Panc1 (cell line): ENCODE measurements at places on chromosomes 1 and 21.

DNA sequence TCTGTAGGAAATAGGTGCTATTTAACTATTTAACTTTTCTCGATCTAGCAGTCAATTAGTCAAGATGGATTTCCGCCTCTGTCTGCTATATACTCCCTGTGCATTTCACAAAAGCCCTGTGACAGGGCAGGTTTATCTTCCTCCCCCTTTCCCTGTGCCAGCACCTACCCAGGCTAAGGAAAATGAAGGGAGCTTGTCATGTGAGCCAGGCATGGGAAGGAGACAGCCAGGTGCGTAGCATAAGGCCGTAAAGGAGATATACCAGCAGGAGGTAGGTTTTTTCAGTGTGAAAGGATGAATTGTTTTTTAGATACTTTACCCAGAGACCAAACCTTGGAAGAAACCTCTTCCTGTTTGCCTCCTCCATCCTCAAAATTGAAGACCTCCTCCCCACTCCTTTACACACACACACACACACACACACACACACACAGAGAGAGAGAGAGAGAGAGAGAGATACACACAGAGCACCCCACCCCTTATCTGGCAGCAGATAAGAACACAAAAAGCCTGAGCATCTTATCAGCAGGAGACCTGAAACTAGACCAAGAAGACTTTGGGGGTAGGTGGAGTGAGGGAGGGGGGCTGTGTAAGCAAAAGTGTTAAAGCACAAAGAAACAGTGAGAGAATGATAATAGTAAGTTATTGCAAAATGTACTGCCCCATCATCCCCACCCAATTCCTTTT is 12.0 kb upstream of the TARBP1 start:
- DNase-seq, result no peak
- H3K4me1 ChIP-seq, result peaks cover 24% of the 10 kb centered on the region
- H3K27ac ChIP-seq, result peak overlapping the region; percentile 67
- H3K4me3 ChIP-seq, result no peak overlapping the region

DNA sequence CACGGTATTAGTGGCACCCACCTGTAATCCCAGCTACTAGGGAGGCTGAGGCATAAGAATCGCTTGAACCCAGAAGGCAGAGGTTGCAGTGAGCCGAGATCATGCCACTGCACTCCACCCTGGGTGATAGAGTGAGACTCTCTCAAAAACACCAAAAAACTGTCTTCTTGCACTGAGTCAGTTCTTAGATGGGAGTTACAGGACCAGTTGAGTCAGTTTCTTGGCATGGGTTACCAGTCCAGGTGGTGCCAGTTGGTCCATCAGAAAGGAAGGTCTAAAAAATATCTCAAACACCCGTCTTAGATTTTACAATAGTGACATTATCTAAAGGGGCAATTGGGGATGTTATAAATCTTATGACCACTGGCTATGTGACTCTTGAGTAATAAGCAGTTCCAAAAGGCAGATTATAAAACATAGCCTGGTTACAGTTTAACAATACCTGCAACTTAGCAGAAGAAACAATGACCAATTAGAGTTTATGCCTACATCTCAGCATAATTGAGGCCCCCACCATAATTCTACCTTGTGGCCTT is 206.9 kb upstream of the FGGY start:
- DNase-seq, result no peak
- H3K27ac ChIP-seq, result no peak overlapping the region
- no peak overlapping the region for H3K4me3 ChIP-seq

DNA sequence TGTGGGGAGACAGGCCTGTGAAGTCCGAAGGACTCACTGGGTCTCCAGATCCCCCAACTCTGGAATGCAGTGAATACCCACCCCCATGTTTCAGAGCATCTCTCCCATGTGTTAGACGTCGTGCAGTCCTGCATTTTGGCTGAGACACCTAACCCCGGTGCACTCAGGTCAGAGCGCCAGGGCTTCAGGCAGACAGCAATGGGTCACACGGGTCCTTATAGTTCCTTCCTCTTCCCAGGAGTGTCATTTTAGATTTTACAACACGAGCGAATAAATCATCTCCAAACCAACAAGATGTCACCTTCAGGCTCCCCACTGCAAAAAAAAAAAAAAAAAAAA is 5.1 kb downstream of the PRRX1 start:
- H3K36me3 ChIP-seq, result no peaks in the 10 kb centered on the region
- H3K27me3 ChIP-seq, result 0 out of 2 replicates have a peak, but pooled peaks cover 2% of the 10 kb centered on the region

GRCh38 chr21:36732761-36733160 is 33.8 kb downstream of the SIM2 start:
- no peak overlapping the region for H3K4me3 ChIP-seq
- H3K36me3 ChIP-seq, result no peaks in the 10 kb centered on the region
- no peaks in the 10 kb centered on the region for H3K27me3 ChIP-seq
- no peak overlapping the region for H3K27ac ChIP-seq
- DNase-seq, result no peak

- H3K27ac ChIP-seq, result no peak overlapping the region
- H3K4me3 ChIP-seq, result no peak overlapping the region
- H3K4me1 ChIP-seq, result no peaks in the 10 kb centered on the region
Measured at GRCh38 chr1:209076688-209077087, 506.8 kb upstream of the CAMK1G start.
